ENCODE measurements at places on chromosomes 1 and 21. TPM values are rescaled to one million over a fixed set of nuclear protein-coding genes. Genes with fewer than 3 reads are reported as not detected.

GRCh38 chr21:34065027-34065426 is 8.4 kb upstream of the MRPS6 start:
- DNase-seq, result no peak

DNA sequence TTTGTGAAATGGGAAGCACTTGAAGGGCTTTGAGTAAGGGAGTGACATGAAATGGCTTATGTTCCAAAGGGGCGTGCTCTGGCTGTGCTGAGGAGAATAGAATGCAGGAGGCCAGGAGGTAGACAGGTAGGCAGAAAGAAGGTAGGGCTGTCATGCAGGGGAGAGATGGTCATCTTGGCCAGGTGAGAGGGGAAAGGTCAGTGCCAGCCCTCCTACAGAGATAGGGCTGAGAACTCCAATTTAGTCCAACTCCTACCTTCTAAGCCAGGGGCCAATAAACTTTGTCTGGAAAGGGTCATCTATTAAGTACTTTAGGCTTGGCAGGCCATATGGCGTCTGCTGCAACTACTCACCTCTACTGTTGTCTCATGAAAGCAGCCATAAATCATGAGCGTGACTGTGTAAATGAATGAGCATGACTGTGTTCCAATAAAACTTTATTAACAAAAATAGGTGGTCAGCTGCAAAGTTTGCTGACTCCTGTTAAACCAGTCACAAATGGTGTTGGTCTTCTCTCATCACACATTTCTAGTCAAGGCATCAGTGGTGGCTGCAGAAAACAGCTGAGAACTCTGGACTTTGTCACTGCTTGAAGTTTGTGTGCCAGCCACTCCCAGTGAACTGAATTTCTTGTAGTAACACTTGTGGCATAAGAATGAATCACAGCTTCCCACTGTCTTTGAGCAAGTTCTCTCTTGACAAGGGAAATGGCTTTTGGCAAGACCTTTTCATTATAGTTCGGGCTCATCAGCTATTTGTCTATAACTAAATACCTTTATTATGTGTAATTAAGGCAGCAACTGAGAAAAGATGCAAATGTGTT is 32.0 kb upstream of the CD2 start:
- peak; percentile 41 for DNase-seq

The FCGR3B gene
- 2.0 TPM for total RNA-seq

- no peak for DNase-seq
Measured at GRCh38 chr1:232511172-232511571, 118.8 kb downstream of the SIPA1L2 start.

The SLC30A2 gene
- total RNA-seq, result 166 TPM

DNA sequence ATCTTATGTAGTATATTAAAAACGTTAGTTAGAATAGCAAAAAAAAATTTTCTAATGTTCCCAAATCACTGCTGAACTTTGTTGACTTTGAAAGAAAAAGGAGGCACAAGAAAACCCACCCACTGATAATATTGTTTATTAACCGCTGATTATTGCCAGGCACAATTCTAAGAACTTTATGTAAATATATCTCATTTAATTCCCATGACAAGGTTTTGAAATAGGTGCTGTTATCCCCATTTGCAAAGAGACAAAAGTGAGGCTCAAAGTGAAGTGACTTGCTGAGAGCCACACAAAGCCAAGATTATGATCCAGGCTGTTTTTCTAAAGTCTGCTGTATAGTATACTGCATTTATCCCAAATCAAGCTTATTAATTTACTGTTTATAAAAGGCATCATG is 56.4 kb downstream of the SASS6 start:
- no peak for DNase-seq

DNA sequence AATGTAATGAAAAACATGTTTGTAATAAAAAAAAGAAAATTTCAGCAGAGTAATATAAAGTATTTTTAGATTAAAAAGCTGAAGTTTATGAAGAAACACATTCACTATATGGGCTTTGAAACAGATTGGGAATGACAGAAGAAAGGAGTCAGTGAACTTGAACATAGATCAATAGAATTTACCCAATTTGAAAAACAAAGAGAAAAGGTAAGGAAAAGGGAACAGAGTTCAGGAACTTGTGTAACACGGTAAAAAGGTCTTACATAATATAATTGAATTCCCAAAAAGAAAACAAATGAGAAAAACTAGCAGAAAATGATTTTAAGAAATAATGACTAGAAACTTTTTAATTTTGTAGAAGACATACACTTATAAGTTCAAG is 206.8 kb downstream of the KCNT2 start:
- DNase-seq, result no peak

DNA sequence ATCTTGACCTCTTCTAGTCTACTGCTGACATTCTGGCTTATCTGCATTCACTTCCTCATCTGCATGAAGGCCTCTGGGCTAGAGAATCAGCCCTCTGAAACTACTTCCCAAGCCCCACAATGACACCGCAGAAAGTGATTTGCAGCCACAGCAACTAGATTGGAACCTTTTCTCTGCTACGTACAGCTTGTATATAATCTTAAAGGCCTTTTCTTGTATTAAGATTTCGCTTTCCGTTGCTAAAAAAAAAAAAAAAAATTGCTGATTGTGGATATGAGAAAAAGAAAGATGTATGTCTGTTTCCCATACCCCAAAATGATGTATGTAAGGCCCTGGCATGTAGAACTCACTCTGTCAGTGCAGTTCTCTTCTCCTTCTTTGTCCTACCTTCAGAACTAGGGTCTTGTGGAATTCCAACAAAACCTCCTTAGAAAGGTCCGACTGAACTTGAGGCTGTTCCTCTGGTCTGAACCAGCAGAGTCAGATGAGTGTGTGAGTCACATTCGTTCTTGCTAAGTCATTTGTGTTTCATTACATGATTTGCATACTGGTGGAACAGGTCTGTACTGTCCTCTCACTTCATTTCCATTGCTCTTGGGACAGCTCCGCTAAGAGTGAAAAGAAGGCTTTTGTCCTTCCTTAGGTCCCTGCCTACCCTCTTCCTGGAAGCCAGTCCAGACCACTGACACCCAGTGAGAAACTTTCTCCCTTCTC is 62.7 kb downstream of the PLPP3 start:
- DNase-seq, result peak; percentile 67

- DNase-seq, result peak; percentile 11
Measured at GRCh38 chr1:217026531-217026930, 303.3 kb upstream of the ESRRG start.

GRCh38 chr1:44154049-44154448 is 12.6 kb upstream of the KLF18 start:
- no peak for DNase-seq

Data from mucosa of gallbladder (tissue), 1 donor.